ENCODE measurements at places on chromosomes 13 and 19.

GRCh38 chr13:75224053-75224742, 257.8 kb downstream of the TBC1D4 start:
- DNase-seq: no peak

GRCh38 chr19:768424-768823, 17.5 kb downstream of the MISP start:
- DNase-seq: no peak

- no peak for DNase-seq
These were observed 32.2 kb upstream of the KLF12 start for GRCh38 chr13:74166261-74167004.

DNA sequence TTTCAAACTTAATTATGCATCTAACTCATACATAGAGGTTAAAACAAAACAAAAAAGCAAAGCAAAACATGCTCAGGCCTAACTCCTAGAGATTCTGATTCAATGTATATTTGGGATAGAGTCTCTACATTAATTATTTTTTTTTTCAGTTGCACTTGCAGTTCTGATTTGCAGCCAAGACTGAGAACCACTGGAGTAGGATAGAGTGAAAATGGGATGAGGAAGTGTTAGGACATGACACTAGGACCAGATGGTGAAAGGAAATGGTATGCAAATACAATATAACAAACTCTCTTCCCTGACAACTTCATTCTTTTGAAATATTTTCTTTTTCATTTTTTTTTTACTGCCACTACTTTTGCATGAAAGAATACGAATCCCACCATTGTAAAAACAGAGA, 1.8 kb downstream of the CCDC122 start:
- DNase-seq: peak; percentile 58

DNA sequence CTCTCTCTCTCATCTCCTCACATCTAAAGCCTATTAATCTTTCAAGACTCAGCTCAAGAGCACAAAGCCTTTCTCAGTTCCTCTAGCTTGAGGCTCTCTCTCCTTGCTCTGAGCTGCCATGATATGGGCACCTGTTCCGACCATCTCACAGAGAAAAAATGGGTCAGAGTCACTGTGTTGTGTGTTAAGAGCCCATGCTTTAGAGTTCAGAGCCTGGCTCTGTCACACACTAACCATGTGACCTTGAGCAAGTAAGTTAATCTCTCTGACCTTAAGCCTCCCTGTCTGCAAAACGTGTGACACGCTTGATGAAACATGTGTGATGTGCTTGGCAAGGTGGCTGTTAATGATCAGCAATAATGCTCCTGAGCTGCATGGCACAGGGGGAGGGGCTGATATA, 245.2 kb downstream of the DLEU7 start:
- DNase-seq: no peak

- no peak for DNase-seq
These were observed 88.0 kb downstream of the TBC1D4 start for GRCh38 chr13:75393839-75394520.

GRCh38 chr13:61358599-61358998, 57.0 kb downstream of the PCDH20 start:
- no peak for DNase-seq

DNA sequence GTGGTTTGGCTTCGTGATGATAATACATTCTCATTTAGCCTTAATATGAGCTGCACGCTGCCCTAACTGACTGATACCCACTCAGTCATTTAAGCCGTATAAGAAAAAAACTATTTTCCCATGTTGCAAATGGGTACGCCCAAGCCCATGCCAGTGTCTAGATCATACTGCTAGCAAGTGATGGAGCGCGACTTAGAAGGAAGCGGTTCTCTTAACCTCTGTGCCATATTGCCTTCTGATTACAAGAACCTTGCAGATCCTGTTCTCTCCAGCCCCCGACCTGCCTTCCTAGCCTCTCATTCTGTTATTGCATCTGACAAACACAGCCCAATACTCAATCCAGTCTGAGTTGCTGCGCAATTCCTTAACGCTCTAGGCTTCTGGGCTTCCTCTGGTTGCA, 603 bp downstream of the GPALPP1 start:
- DNase-seq: no peak

DNA sequence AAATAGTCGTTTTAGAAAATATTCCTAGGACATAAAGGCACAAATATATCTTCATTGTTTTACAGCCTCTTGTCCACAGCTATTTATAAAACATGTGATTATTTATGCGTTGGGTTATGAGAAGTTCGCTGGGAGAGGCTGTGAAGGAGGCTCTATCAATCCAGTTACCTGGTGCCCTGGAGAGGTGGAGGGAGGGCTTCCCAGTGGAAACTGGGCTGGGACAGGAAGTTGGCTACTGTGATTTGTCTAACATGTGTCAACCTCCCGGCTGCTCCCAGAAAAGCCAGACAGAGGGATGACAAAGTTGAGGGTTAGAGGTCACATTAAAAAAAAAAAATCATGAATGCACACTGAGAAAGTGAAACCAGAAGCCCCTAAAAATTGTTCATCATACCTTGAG, 346.5 kb downstream of the ZNF536 start:
- DNase-seq: no peak

GRCh38 chr19:19096641-19097627, 33.1 kb downstream of the SLC25A42 start:
- DNase-seq: no peak

GRCh38 chr13:31225998-31226675, 26.4 kb downstream of the B3GLCT start:
- no peak for DNase-seq

DNA sequence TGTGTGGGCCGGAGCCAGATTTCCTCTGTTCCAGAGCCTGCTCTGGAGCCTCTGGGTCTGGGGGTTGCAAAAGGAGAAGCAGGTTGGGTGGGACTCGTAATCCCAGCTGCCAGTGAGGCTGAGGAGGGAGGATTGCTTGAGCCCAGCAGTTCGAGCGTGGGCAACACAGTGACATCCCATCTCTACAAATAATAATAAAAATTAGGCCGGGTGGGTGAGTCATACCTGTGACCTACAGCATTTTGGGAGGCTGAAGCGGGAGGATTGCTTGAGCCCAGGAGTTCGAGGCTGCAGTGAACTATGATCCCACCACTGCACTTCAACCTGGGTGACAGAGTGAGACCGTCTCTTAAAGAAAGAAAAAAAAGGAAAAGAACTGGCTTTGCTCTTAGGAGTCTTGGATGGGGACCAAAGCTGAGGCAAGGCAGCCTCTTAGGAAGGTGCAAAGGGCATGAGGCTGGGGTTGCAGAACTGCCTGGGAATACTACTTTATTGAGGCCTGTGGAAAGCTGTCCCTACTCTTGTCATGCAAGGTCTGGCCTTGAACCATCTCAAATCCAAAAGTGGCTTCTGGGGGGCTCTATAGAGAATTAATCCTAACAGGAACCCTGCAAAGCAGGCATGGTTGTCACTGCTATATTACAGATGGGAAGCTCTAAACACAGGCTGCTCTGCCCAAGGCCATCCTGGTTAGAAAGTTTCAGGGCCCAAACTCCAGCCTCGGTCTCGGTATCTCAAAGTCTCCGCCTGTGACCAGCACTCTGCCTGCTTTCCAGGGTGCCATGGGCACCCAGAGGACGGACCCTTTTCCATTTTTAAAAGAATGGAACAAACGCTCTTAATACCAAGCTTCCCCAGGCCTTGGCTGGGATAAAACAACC, 880 bp upstream of the C19orf12 start:
- DNase-seq: no peak

- DNase-seq: no peak
These were observed 4.3 kb downstream of the N4BP2L1 start for GRCh38 chr13:32423592-32423991.

- DNase-seq: no peak
These were observed 134.8 kb downstream of the NUFIP1 start for GRCh38 chr13:44854313-44855060.
